ENCODE measurements at places on chromosomes 12 and 14.

DNA sequence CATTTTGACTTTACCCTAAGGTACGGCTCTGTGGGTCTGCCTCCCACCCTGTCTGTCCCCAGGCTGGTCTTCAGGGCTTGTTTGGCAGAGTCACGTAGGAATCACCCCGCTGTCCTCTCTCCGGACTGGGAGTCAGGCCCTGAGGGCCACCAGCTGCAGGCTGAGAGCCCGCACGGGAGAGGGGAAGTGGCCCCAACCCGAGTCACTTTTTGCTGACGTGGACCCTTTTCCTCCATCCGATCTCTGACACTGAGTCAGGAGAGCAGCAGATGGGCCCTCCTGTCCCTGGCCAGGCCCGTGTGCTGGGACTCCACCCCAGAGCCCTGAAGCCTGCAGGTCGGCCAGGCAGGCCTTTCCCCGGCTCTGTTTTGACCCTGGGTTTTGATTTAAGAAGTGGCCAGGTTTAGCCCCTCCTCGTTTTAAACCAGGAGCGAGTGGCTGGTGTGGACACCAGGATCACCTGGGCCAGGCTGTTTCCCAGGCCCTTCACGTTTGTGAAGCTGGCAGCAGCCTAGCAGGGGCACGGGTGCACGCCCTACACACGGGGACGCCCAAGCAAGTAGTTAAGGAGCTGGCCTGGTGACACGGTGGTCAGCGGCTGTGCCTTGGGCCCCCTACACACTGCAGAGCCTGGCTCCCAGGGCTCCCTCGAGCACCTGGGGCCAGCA is 12.5 kb upstream of the TEX22 start:
- no peak for DNase-seq

DNA sequence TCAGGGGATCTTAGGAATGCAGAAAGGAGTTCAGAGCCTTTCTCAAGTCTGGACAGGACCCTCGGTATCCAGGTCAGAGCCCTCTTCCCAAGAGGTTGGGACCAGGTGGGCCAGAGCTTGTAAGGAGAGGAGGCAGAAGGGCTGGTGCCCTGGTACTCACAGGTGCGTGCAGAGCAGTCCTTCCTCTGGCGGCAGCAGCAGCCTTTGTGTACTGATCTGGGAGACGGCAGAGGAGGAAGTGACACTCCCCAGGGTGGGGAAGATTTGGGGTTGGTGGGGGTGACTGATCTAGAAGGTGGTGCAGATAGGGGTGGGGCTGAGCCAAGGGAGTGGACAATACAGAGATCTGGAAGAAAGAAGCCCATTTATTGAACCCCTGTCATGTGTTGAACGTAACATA is at the start of gene ITGB7:
Gene ITGB7, minus strand, starts transcription at position 210 of the 400 bp plus-strand sequence. CDS start 6,808 bp downstream, outside the sequence.
- no peak for DNase-seq

- DNase-seq, result no peak
Observed at GRCh38 chr12:44570036-44570583, 306.0 kb downstream of the NELL2 start.

GRCh38 chr14:71212683-71213107 is 305.4 kb downstream of the PCNX1 start:
- DNase-seq, result no peak

- DNase-seq, result peak; percentile 53
Observed at GRCh38 chr14:104224506-104225277, 86.3 kb downstream of the KIF26A start.

- no peak for DNase-seq
Observed at GRCh38 chr14:55715889-55716288, 135.9 kb downstream of the KTN1 start.

- no peak for DNase-seq
Observed at GRCh38 chr12:52382854-52383253, 2.6 kb downstream of the KRT84 start.

- DNase-seq, result no peak
Observed at GRCh38 chr12:131965073-131965472, 15.3 kb downstream of the EP400 start.

GRCh38 chr14:75578102-75578785 is at the start of gene FLVCR2:
FLVCR2 (plus strand) TSS chr14:75578620; CDS start chr14:75578973, 353 bp downstream.
- peak; percentile 63 for DNase-seq

- DNase-seq, result no peak
Observed at GRCh38 chr14:24177041-24177825, 5.4 kb downstream of the REC8 start.

DNA sequence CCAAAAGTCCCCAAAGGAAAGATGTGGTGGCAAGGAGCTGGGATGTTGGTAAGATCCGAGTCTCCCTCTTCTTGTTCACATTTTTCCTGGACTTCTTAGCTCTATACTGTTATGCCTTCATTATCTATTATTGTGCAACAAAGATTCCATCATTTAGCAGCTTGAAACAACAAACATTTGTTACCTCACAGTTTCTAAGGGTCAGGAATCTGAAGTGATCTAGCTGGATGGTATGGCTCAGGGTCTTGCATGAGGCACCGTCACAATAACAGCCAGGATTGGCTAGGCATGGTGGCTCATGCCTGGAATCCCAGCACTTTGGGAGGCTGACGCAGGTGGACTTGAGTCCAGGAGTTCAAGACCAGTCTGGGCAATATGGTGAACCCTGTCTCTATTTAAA is 51.1 kb upstream of the KRAS start:
- no peak for DNase-seq

Data from NCI-H1105 (cell line).